ENCODE measurements at places on chromosomes 3 and 15.

GRCh38 chr3:188421836-188422540, 268.0 kb downstream of the LPP start:
- DNase-seq: no peak

GRCh38 chr15:96336596-96337364, 6.3 kb downstream of the NR2F2 start:
- DNase-seq: no peak

DNA sequence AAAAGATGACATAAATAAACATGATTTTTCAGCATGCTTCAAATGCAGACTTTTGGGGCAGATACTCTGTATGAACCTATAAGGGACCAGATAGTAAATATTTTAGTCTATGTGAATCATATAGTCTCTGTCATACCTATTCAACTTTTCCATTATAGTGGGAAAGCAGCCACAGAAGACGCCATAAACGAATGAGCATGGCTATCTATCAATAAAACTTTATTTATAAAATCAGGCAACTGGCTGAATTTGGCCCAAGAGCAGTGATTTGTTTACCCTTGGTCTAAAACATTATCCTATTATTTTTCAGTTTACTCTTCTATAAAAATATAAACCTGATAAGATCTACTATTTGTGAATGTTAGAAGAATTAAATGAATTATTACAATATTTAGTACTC, 25.9 kb upstream of the VEPH1 start:
- no peak for DNase-seq

DNA sequence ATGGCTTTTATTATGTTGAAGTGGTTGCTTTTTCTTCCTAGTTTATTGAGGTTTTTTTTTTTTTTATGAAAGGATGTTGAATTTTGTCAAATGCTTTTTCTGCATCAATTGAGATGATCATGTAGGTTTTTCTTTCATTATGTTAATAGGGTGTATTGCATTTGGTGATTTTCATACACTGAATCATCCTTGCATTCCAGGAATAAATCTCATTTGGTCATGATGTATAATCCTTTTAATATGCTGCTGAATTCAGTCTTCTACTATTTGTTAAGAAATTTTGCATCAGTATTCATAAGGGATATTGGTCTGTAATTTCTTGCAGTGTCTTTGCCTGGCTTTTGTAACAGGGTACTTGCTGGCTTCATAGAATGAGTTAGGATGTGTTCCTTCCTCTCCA, 11.5 kb upstream of the CLRN1 start:
- DNase-seq: no peak

DNA sequence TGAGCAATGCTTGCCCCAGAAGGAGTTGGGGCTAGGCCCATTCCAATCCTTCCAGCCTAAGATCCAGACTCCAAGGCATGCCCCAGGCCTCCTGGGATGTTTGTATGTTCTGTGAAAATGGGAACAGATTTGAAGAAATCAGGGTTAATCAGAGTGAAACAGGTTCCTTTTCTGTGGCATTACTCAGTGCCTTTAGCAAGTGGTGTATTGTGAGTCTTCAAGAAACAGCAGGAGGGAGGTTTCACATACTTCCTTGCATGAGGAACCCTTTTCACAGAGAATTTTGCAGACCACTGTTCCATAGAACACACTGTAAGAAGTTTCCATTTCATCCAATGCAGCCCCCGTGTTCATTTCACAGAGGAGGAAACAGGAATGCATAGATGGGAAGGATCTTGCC, 8.4 kb upstream of the CDC25A start:
- no peak for DNase-seq

DNA sequence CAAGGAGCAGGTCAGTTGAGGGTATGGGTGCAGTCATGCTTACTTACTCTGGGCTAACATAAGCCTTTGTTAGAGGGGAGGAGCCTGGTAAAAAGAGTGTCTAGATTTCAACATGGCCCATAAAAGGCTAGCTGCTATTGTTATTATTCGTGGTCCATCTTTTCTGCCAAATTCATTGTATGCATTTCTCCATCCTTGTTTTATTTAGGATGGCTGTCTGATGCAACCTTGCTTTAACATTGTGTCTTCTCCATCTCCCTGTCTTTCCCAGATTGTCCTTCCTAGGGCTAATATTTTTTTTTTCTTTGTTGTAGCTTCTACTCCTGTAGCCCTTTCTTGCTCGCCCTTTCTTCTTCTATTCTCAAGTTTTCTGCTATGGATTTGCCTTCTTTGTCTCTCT, 12.6 kb downstream of the RBMS3 start:
- DNase-seq: no peak

- DNase-seq: no peak
These were observed 23.6 kb upstream of the BCL2A1 start for GRCh38 chr15:79994615-79995014.

- DNase-seq: no peak
These were observed 25.8 kb downstream of the CHRM5 start for GRCh38 chr15:33994005-33994615.

- no peak for DNase-seq
These were observed 553.8 kb downstream of the MAGI1 start for GRCh38 chr3:65484964-65485363.

GRCh38 chr3:115086344-115086743, 60.7 kb downstream of the ZBTB20 start:
- DNase-seq: no peak

GRCh38 chr3:171428321-171428787, 31.9 kb downstream of the TNIK start:
- no peak for DNase-seq

DNA sequence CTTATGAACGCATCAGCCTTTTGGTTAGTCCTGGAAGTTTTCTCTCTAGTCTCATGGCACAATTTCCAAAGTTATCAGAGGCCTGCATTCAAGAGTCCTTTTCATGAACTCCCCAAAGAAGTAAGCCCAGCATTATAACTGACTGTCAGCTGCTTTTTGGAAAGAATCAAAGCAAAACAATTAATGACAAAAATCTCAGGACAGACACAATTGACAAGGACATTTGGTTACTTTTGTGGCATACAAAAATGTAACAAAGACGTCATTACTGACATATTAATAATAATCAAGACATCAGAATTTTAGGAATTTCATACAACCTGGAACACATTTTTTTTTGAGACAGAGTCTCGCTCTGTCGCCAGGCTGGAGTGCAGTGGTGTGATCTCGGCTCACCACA, 21.2 kb downstream of the KATNBL1 start:
- DNase-seq: no peak

DNA sequence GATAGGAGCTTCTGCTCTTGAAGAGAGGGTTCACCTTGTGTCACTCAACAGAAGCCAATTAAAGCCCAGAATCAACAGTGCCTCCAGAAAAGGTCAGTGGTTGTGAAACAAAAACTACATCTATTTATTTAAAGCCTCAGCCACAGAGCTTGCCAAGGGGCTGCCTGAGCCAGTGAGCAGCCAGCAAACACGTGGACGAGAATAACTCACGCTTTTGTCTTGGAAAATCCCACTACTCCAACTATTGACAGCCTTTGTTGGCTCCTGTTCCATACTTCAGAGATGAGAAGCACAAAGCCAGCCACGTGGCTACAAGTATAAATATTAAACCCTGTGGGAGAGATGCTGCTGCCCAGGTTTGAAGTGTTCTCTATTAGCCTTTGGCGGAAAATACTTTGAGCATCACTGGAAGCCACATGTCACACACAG, 10.3 kb downstream of the GPR156 start:
- no peak for DNase-seq

- DNase-seq: no peak
These were observed 18.8 kb downstream of the B4GALT4 start for GRCh38 chr3:119221779-119222320.

GRCh38 chr15:86489981-86490380, 410.3 kb downstream of the AGBL1 start:
- no peak for DNase-seq

- DNase-seq: no peak
These were observed 25.2 kb downstream of the NOX5 start for GRCh38 chr15:69039516-69040225.

GRCh38 chr15:90660195-90660998, 56.7 kb upstream of the BLM start:
- DNase-seq: peak; percentile 61

- DNase-seq: no peak
These were observed 38.1 kb upstream of the LEKR1 start for GRCh38 chr3:156787926-156788663.

DNA sequence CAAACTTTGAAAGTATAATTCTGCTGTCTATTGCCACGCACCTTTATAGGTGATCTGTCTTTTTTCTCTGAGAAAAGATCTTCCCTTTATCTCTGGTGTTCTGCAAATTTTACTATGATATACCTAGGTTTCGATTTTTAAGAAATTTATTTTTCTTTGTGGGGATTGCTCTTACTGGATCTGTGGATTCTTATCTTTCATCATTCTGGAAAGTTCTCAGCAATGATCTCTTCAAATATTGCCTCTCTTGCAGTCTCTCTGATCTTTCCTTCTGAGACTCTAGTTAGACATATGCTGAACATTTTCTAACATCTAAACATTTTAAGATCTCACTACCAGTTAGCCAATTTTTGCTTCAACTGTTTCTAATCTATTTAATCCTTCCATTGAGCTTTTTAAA, 47.0 kb upstream of the ATOSA start:
- no peak for DNase-seq

- no peak for DNase-seq
These were observed 24.0 kb downstream of the LTF start for GRCh38 chr3:46440531-46441294.

- no peak for DNase-seq
These were observed 51.8 kb upstream of the NUDT16 start for GRCh38 chr3:131329774-131330173.

GRCh38 chr3:129360705-129361460, 67.6 kb downstream of the EFCAB12 start:
- DNase-seq: no peak

- DNase-seq: peak; percentile 55
These were observed 5.8 kb upstream of the TATDN2 start for GRCh38 chr3:10242182-10243065.

GRCh38 chr15:62506217-62506805, 341.2 kb upstream of the C2CD4B start:
- no peak for DNase-seq

DNA sequence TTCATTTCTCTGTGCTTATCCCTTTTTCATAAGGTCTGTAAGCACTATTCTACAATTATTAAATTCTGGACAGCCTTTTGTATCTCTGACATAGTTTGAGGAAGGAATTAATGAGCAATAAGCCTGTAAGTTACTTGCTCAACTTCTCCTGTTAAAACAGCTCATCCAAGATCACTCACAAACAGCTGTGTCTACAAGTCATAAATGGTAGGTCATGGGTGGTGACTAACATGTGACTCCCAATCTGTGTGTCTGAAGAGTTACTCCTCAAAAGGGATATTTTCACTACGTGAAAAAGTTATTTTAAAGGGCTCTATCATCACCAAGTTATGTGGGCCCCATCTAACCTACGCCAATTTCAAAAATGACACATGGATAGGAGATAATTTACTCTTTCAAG, 145.2 kb upstream of the CBLB start:
- no peak for DNase-seq

- no peak for DNase-seq
These were observed 22.5 kb downstream of the POPDC2 start for GRCh38 chr3:119637679-119638477.

- DNase-seq: no peak
These were observed 676.0 kb downstream of the GRM7 start for GRCh38 chr3:7536921-7537320.

GRCh38 chr3:196918968-196919367, 23.4 kb downstream of the NCBP2 start:
- DNase-seq: no peak

DNA sequence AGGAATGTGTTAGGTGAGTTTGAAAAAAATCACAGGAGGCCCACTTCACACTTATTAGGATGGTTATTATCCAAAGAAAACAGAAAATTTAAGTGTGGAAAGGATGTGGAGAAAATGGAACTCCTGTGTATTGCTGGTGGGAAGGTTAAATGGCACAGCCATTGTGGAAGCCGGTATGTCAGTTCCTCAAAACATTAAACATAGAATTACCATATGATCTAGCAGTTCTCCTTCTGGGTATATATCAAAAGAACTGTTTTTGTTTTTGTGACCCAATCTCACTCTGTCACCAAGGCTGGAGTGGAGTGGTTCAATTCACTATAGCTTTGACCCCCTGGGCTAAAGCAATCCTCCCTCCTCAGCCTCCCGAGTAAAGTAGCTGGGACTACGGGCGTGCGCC, 10.4 kb upstream of the ZFYVE19 start:
- DNase-seq: no peak

GRCh38 chr3:34256021-34256420, 457.6 kb downstream of the PDCD6IP start:
- no peak for DNase-seq

DNA sequence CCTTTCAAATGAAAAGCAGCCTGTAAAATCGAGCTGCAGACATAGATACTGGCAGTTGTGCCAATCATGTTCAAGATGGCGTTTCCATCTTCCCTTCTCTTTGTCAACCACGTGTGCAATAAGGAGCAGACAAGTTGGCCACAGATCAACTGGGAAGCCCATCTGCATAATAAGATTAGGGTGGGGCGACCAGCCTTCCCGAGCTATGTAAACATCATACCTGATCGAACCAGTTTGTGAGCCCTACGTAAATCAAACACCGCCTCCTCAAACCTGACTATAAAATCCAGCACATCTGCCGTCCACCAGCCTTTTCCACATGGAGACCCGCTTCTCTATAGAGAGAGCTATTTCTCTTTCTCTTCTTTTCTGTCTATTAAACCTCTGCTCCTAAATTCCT, 37.2 kb downstream of the TRIM42 start:
- DNase-seq: no peak

GRCh38 chr15:31102039-31102321, 455 bp upstream of the TRPM1 start:
- DNase-seq: no peak

DNA sequence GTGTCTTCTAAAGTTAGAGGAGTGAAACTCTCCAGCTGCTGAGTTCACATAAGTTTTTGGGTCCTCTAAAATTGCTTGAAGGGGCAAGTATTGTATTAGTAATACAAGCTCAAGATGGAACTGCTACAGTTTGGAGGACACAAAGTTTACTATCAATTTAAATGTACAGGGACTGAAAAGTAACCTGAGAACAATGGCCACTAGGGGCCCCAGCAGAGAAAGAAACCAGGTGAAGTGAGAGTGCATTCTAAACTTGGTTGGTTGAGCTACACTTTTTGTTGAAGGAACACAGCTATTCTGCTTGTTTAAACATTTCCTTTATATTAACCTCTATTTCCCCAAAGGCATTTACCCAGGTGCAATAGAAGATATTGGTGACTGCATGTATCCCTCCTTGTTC, 755.5 kb downstream of the GBE1 start:
- DNase-seq: no peak

GRCh38 chr3:47870156-47870555, 67.2 kb downstream of the DHX30 start:
- no peak for DNase-seq

GRCh38 chr3:189167027-189167766, 4.6 kb upstream of the TPRG1 start:
- DNase-seq: no peak

GRCh38 chr3:116569611-116570010, 124.3 kb upstream of the LSAMP start:
- DNase-seq: no peak

GRCh38 chr3:80898211-80898610, 863.2 kb downstream of the GBE1 start:
- no peak for DNase-seq

Data from activated CD8-positive, alpha-beta memory T cell treated with anti-CD3 and anti-CD28 coated beads for 4 hours (primary cell).